ENCODE measurements at places on chromosomes 7 and 10.
A peak's percentile ranks its signal among the peaks of the same experiment; 100 is the strongest.

DNA sequence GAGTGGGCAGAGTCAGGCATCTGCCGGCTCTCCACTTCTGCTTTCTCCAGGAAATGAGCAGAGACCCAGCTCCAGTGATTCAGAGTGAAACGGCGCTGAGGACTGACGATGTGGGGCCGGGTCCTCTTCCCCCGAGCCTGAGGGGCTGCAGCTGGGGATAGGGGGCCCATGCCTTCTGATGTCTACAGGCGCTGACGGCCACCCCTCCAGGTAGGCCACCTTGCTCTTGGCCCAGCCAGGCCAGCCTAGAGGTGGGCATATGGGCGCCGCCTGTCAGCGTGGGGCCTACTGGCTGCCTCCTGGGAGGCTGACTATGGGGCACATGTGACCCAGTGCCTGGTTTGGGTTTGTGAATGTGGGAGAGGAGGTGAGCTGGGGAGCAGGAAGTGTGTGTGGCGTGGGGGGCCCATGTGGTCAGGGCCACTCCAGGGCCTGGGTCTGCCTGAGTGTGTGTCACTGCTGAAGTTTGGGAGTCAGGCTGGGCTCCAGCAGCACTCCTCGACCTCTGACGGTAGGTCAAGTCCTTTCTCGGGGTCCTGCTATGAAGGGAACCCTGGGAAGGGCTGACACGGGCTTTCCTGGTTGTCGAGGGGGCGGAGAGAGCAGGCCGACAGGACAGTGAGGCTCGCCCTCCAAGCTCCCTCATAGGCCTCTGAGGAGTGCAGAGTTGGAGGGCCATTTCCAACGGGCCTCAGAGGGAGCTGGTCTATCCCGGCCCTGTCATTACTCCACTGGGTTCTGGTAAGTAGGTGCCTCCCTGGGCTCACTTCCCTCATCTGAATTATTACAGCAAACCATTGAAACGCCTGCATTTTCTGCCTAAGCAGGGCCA is at the start of gene WDFY4:
Gene WDFY4, plus strand, starts transcription at position 82 of the 832 bp plus-strand sequence. CDS start 24,860 bp downstream, outside the sequence.
- DNase-seq: peak; percentile 91

GRCh38 chr10:44965104-44965503 is 5.5 kb downstream of the RASSF4 start:
- no peak for DNase-seq

DNA sequence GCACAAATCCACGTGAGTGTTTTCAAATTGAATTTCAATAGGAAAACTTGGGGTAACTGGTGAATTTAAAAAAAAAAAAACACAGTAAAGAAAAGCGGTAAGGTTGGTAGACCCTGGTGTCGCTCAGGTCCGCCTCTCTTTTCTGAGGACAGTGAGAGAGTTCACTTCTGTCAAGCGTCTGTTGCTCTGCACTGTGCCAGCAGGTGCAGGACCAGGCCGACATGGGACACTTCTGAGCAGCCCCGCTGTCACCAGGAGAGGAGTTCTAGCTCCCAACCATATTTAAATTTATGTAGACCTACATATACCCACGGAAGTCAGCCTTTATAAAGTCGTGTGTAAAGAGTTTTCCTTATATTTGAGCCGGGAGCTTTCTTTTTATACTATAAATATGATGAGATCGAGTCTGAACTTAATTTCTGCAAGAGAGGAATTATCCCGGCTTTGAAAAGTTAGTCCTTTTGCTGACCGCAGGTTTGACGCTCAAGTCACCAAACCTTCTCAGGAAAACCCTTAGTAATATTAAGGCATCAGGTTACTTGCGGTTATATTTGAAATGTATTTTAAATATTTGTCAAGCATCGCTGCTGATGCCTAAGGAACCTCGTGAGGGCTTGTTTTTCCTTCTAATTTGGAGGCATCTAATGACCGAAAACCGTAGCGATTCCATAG is 531 bp downstream of the IKZF1 start:
- DNase-seq: peak; percentile 41

GRCh38 chr10:125611756-125612155 is 71.2 kb downstream of the TEX36 start:
- no peak for DNase-seq

DNA sequence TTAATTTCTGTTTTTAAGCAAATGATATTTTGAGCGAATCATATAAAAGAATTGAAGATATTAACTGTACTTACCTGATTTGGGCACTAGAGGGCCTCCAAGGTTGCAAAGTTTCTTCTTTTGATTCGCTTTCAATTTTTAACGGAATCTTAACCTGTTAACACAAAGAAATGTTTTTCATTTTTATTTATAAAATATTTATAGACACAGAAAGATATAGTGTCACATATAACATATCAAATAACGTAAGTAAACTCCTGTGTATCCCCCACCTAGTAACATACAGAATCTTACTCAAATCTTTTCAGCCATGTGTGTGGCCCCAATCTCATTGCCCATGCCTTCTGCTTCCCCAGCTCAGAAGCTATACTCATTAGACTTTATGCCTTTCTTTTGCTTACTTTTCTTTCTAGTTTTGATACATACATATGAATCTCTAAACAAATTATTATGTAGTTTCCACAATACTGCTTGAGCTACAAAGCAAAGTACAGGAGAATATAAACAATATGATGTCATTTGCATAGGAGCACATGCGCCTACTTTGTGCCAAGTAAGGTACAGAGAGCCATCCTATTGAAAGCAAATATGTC is 49.5 kb upstream of the ZPBP start:
- peak; percentile 74 for DNase-seq

DNA sequence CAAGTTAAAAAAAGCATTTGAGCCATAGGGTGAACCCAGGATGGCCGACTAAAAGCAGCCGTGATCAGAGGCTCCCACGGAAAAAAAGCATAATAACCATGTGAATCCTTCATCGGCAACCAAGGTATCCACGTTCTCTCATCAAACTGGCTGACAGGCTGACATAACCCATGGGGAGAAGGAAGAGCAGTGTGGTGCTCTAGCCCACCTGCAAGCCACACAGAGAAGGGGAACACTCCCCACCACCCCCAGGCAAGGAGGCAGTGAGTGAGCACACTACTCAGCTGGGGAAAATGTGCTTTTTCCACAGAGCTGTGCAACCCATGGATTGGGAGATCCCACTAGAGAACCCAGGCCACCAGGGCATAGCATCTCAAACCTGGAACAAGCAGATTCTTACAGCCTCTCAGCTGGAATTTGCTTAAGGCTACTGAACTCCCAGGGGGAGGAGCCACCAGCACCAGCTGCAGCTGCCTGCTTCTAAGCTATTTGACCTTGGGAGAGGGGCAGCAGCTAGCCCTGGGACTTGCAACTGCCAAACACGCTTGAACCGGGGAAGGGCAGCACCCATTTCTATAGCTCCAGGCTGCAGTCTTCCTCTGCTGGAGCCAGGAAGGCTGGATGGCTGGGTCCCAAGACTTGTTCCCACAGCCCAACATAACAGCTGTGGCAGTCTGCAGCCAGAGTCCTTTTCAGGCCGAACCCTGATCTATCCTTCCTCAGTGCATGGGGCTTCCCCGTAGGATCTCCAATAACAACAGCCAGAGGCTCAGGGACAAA is 178.2 kb upstream of the NRG3 start:
- no peak for DNase-seq

- DNase-seq: peak; percentile 15
These were observed 1.9 kb downstream of the AUTS2 start for GRCh38 chr7:69599955-69600709.

GRCh38 chr7:2969398-2970306 is 74.0 kb downstream of the CARD11 start:
- no peak for DNase-seq

GRCh38 chr7:79142706-79143105 is 310.8 kb downstream of the MAGI2 start:
- no peak for DNase-seq

- no peak for DNase-seq
These were observed 856.3 kb downstream of the XPNPEP1 start for GRCh38 chr10:109067031-109067430.

DNA sequence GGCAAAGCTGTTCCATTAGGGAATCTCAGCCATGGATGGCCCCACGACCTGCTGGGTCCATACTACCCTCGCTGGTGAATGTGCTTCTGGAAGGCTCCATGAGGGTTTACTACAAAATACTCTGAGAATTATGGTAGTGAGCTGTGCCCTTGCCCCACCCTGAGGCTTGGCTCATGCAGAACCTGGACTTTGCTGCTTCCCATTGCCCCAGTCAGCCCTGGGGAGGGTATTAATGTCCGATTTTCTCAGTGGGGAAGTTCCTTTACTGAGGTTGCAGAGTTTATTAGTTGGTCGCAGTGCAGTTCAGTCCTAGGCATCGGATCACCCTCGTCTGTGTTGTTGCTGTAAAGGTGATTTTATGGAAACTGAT is 310.1 kb downstream of the WDR37 start:
- no peak for DNase-seq

DNA sequence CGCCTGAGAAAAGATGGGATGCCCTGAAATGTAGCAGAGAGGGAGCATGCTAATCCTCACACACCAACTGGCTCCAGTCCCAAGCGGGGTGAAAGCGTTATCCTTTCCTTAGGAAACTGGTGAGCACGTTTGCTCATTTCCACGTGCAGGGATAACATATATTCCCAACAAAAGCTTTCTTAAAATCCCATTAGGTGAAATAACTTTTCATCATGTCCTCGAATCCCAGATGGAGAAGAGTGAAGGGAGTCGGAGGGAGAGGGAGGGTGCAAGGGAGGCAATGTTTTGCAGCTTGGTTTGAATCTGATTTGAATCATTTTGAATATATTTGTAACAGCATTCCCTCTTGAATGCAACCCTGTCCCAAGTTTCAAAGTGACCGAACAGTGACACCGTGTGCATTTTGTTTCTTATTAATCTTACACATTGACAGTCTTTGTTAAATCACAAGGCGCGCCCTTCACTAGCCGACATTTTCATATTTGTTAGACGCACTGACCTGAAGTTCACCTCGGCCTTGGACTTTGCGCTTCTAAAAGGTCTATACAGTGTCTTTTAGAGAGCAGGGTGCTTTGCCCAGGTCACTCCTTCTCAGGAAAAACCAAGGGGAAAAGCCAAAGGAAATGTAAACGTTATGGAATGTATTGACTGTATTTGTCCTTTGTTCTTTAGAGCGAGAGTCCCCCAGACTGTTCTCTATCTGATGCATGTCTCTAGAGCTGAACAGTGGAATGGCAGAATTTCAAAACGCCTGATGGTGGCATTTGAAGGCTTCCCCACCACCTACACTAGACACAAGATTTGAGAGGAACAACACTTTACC is 3.1 kb upstream of the HOXA4 start:
- DNase-seq: no peak

GRCh38 chr7:10821156-10821555 is 152.5 kb upstream of the PHF14 start:
- DNase-seq: no peak

DNA sequence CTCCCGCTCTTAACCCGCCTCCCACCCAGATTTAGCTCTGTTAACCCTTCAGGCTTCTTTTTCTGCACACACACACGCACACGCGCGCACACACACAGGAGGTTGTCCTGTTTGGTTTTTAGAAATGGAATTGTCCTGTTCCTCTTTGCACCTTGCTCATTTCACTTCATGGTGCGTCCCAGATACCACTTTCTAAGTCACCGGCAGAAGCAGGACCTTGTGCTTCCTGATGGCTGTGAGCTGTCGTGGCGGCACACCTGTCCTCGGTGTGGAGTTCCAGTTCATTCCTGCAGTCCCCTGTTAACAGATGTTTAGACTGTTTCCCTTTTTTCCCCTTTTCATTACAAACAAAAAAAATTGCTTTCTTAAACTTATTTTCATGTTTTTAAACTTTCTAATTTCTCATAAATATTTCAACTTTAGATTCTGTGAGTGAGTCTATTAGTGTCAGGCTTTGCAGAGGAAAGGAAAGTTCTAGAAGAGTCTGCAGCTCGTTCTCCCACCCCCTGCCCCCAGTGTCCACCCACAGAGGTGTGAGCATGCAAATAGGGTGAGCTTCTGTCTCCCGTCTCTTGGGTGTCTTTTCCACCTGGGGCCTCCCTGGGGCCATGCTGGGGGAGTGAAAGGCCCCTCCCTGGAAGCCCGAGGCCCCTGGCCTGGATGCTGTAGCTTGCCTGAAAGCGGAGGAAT is 85.5 kb downstream of the LHPP start:
- no peak for DNase-seq

DNA sequence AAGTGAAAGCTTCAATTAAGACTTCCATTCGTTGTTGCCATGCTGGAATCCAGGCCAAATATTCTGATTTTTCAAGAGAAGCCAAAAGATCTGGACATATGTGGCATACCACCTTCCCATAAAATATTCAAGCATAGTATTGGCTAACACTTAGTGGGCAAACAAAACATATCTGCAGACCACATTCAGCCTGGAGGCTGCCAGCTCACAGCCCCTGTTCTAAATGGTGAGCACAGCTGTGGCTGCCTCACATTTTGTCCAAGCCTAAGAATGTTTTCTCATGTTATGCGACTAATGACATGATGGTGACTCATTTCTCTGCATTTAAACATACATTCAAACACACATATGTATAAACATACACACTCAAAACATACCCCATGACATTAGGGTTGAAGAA is 10.6 kb upstream of the CALU start:
- no peak for DNase-seq

GRCh38 chr10:80104066-80104926 is 25.8 kb downstream of the TMEM254 start:
- DNase-seq: no peak

- peak; percentile 33 for DNase-seq
These were observed 23.2 kb downstream of the BET1 start for GRCh38 chr7:93980744-93981479.

DNA sequence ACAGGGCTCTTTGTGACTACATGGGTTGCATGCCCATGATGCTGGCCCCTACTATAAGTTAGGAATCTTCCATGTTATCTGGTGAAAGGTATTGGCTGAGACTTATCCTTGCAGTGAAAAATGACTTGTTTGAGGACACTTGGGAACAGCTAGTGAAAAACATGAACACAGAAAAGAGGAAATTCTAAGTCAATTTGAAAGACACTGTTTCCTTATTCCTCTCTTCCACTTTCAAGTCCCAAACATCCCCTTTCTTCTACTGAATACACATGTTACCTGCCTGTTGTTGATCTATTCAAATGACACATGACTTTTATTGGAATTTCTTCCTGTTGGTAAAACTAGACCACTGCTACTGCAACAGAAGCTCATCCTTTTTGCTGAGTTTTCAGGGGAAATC is 29.5 kb upstream of the PRKCQ start:
- DNase-seq: peak; percentile 16

- no peak for DNase-seq
These were observed 20.4 kb upstream of the FAM20C start for GRCh38 chr7:171912-172515.

- peak; percentile 78 for DNase-seq
These were observed 880 bp upstream of the ELN start for GRCh38 chr7:74026903-74027682.

DNA sequence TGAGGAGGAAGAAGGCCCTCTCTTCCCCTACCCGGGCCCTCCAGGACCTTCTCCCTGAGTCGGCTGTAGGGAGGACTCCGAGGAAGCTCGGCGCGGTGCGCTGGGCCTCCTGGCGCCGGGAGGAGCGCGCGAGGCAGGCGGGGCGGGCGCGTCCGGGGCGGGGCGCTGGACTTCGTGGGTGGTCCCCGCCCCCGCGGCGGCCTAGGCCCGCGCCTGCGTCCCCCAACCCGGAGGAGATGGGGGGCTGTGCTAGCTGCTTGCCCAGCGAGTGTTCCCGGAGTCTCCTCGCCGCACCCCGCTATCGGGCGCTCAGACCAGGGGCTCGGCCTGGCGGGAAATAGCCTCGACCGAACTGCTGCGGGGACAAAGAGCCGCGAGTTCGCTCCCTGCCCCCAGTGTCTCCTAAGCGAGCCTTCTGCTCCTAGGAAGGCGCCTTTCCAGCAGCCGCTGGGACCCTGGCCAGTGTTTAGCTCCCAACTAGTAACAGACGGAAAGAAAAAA is 19.2 kb upstream of the SMO start:
- DNase-seq: no peak

GRCh38 chr7:38178695-38179344 is 775 bp downstream of the STARD3NL start:
- no peak for DNase-seq
